ENCODE measurements at places on chromosomes 3 and 15.

GRCh38 chr15:41775651-41776050, 1.4 kb downstream of the MAPKBP1 start:
- H3K27ac ChIP-seq, result peak overlapping the region; percentile 77
- ATAC-seq, result no peak
- H3K4me3 ChIP-seq, result peak overlapping the region; percentile 85
- peaks cover 54% of the 10 kb centered on the region for H3K4me1 ChIP-seq

DNA sequence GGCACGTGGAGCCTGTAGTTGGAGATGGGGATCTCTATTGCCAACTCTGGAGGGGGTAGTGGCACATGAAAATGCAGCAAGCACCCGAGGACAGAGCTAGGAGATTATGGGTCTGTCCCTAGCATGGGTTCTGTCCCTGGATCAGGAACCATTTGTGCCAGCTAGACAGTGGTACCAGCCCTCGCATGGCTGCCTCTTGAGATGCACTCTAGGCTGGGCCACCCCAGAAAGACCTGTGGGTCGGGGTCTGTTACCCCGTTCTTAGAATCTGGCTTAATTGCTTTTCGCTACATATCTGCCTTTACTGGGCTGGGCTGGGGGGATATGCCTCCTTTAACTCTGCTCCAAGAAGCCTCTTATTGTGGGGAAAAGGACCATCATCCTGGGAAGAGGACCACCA, 54.5 kb downstream of the EPHB1 start:
- no peaks in the 10 kb centered on the region for H3K27me3 ChIP-seq
- H3K4me1 ChIP-seq, result peaks cover 4% of the 10 kb centered on the region
- ATAC-seq, result no peak
- H3K36me3 ChIP-seq, result no peaks in the 10 kb centered on the region
- no peak overlapping the region for H3K4me3 ChIP-seq
- H3K27ac ChIP-seq, result no peak overlapping the region

DNA sequence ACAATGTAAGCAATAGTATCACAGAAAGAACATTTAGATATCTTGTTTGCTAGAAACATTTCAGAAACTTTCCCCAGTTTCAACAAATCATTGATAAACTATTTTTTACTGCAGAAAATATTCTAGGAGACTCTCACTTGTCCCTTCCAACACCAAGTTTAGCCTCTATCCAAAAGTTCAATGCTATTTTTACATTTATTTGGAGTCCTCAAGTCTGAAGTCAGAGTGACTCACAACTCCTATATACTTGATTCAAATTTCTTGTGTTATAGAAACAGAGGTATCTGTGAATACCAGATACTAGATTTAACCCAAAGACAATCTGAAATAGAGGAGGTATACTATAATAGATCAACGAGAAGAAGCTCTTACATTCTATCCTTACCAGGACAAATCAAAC, 49.6 kb downstream of the RFX7 start:
- H3K4me1 ChIP-seq, result peaks cover 13% of the 10 kb centered on the region
- no peak overlapping the region for H3K4me3 ChIP-seq
- no peak overlapping the region for H3K27ac ChIP-seq
- H3K27me3 ChIP-seq, result no peaks in the 10 kb centered on the region

GRCh38 chr3:43894176-43895049, 203.7 kb downstream of the ABHD5 start:
- H3K27me3 ChIP-seq, result peaks cover 53% of the 10 kb centered on the region
- H3K4me1 ChIP-seq, result no peaks in the 10 kb centered on the region
- no peak overlapping the region for H3K27ac ChIP-seq
- peak; percentile 75 for ATAC-seq

DNA sequence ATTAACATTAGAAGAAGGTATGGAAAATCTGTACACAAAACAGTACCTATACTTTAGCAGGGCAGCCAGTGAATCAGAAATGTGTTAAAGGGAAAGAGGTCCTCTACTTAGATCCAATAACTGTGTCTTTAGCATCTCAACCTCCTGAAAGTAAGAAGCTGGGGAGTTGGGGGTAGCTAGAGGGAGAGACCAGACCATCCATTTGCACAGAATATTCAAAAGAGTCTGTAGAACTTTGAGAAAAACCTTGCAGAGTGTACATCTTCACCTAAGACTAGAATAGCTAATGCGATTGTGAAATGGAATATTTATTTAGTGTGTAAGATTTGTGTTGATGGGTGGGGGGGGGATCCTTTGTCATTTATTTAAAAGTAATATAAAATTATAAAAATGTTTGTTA, 124.8 kb downstream of the RBPMS2 start:
- peaks cover 27% of the 10 kb centered on the region for H3K4me1 ChIP-seq
- H3K27me3 ChIP-seq, result no peaks in the 10 kb centered on the region
- no peak overlapping the region for H3K4me3 ChIP-seq
- ATAC-seq, result no peak

- no peak overlapping the region for H3K27ac ChIP-seq
- ATAC-seq, result no peak
- no peaks in the 10 kb centered on the region for H3K4me1 ChIP-seq
- no peak overlapping the region for H3K4me3 ChIP-seq
- H3K36me3 ChIP-seq, result no peaks in the 10 kb centered on the region
Observed at GRCh38 chr15:80892414-80892813, 97.2 kb downstream of the MESD start.

DNA sequence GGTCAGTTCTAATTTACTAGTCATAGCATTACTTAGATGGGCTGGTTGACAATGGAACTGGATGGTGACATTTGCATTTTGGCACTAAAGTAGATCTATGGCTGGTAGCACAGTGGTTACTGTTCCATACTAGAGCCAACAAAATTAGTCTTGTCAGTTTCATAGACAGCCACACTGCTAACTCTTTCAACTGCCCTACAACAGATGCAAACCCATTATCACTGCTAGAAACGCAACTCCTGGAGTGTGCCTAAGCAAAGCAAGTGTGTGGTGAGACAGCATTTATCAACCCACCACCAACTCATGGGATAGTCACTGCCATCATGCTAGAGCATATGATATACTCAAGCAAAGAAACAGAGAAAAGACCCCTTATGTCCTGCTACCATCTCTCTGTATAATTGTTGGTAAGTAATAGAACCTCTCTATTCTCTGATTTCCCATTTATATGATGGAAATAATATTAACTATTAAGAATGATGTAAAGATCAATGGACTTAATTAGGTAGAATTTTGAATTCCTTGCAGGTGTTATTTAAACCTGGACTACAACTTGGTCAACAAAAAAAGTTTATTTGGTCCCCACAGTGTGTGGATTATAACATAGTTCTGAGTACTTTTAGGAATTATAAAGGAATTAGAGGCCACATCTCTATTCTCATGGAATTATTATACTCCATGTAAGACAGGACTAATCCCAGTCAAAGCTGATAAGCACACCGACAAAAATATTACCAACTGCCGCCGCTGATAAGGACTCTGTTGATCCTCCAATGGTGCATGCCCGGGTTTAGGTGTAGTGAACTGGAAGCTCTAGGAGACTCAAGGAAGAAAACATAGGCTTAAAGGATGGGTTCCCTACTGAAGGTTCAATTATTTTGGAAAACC, 19.9 kb upstream of the ABHD5 start:
- H3K27me3 ChIP-seq, result peaks cover 8% of the 10 kb centered on the region
- ATAC-seq, result no peak
- H3K4me1 ChIP-seq, result no peaks in the 10 kb centered on the region
- H3K4me3 ChIP-seq, result no peak overlapping the region
- no peak overlapping the region for H3K27ac ChIP-seq

DNA sequence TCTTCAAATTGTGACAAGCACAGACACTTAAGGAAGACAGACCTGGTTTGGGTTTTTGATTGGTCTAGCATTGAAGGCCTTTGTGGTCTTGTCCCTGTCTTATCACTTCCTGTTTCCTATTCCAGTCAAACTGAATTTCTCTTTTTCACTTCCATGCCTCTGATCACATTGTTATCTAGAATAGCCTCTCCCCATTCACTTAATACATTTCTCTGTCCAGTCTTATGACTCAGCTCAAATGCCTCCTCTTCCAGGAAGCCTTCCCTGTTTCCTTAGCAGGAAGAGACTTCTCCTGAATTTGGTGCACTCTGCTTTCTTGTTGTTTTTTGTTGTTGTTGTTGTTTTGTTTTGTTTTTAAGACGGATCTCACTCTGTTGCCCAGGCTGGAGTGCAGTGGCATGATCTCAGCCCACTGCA, 45.5 kb downstream of the LIMD1 start:
- H3K36me3 ChIP-seq, result peaks cover 42% of the 10 kb centered on the region
- H3K4me3 ChIP-seq, result no peak overlapping the region
- no peaks in the 10 kb centered on the region for H3K27me3 ChIP-seq
- peak overlapping the region; percentile 66 for H3K27ac ChIP-seq

GRCh38 chr15:95591270-95591669, 739.2 kb upstream of the NR2F2 start:
- no peak for ATAC-seq
- H3K4me3 ChIP-seq, result no peak overlapping the region
- no peak overlapping the region for H3K27ac ChIP-seq
- H3K4me1 ChIP-seq, result no peaks in the 10 kb centered on the region
- no peaks in the 10 kb centered on the region for H3K36me3 ChIP-seq

DNA sequence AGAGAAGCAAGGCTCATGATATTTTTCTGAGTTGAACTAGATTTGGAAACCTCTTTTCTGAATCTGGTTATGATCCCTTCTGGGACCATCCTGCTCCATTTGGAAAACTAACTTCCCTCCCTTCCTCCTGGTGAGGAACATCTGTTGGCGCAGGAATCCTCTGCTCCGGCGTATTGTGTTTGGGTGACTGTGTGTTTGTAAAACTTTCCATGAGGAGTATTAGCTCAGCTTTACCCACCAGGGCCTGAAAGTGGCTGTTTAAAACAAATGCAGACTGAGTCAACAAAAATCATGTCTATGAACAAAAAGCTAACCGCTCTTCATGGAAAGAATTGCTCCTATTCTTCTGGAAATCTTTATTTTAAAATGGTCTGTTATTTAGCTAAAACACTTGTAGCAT, 17.7 kb downstream of the STARD9 start:
- ATAC-seq, result no peak
- no peaks in the 10 kb centered on the region for H3K27me3 ChIP-seq
- no peak overlapping the region for H3K27ac ChIP-seq
- no peaks in the 10 kb centered on the region for H3K36me3 ChIP-seq

GRCh38 chr3:155382396-155383042, 89.0 kb upstream of the STRIT1 start:
- H3K27me3 ChIP-seq, result peaks cover 11% of the 10 kb centered on the region
- no peaks in the 10 kb centered on the region for H3K4me1 ChIP-seq
- H3K36me3 ChIP-seq, result no peaks in the 10 kb centered on the region
- no peak overlapping the region for H3K27ac ChIP-seq

GRCh38 chr15:64858021-64858575, 16.4 kb downstream of the PLEKHO2 start:
- H3K4me3 ChIP-seq, result peak overlapping the region; percentile 25
- no peaks in the 10 kb centered on the region for H3K27me3 ChIP-seq
- H3K36me3 ChIP-seq, result peaks cover 98% of the 10 kb centered on the region
- peak overlapping the region; percentile 95 for H3K27ac ChIP-seq
- peaks cover 42% of the 10 kb centered on the region for H3K4me1 ChIP-seq

DNA sequence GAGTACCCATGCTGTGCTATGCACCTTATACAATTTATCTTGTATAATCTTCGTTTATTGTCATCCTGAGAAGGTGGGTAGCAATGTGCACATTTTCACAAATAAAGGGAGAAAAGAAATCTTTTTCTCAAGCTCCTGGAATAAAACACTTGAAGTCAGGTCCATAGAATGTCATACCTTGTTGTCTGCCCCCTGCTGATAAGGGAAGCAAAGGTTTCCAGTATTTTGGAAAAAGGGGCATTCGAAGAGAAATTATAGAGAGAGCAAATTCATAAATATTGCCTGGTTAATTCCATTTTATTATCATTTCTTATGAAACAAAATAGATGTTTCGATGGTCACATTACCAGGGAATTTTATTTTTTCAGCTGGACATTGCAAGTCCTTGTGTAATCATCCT, 277.8 kb downstream of the RAP2B start:
- no peak overlapping the region for H3K4me3 ChIP-seq
- no peaks in the 10 kb centered on the region for H3K27me3 ChIP-seq
- H3K4me1 ChIP-seq, result peaks cover 10% of the 10 kb centered on the region
- no peak for ATAC-seq
- no peaks in the 10 kb centered on the region for H3K36me3 ChIP-seq

- no peaks in the 10 kb centered on the region for H3K27me3 ChIP-seq
- no peak overlapping the region for H3K27ac ChIP-seq
- no peak for ATAC-seq
- no peak overlapping the region for H3K4me3 ChIP-seq
- H3K4me1 ChIP-seq, result peaks cover 36% of the 10 kb centered on the region
Observed at GRCh38 chr3:45910892-45911291, 24.5 kb downstream of the CCR9 start.

DNA sequence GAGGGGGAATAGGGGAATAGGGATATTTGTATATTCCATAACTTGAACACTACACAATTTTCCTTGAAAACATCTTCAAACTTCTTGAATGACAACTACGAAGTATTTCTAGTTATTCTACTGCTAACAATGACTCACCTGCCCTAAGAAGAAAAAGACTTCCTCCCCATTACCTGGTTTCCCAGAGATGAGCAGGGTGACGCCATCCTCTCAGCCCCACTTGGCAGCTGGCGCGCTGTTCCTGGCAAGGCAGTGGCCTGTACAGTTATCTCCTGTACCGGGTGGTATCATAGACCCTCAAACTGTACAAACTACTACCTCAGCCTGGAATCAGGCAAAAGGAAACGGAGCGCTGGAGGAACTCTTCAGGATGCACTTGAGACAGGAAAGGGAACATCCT, 10.4 kb downstream of the WDR82 start:
- peaks cover 100% of the 10 kb centered on the region for H3K36me3 ChIP-seq
- no peaks in the 10 kb centered on the region for H3K27me3 ChIP-seq
- peak; percentile 80 for ATAC-seq

DNA sequence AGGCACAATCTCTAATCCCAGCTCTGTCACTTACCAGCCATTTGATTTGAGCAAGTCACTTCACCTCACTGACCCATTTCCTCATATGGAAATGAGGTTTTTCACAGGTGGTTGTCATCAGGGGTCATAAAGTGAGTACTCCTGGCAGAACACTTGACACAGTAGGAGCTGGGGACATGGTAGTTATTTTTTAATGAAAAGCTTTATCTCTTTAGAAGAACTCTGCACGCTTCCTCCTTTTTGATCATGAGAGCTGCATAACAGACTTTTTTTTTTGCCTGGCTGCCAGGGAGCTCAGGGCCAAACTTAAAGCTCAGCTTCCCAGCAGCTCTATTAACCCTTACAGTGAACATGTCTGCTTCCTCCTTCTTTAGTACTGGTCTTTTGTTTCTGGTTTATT, 8.4 kb downstream of the VWA5B2 start:
- H3K4me1 ChIP-seq, result peaks cover 6% of the 10 kb centered on the region
- ATAC-seq, result no peak
- peak overlapping the region; percentile 20 for H3K27ac ChIP-seq

Measured in activated T-helper 17 cell treated with anti-CD3 and anti-CD28 coated beads, Interleukin-2, amount 50 U/mL, for 72 hours (primary cell).